ENCODE measurements at places on chromosomes 2 and 18.

GRCh38 chr2:234533626-234534025 lies 36.7 kb upstream of the ARL4C start:
- no peak for DNase-seq

- no peak for DNase-seq
Measured at GRCh38 chr2:70981866-70982810, 3.7 kb downstream of the ANKRD53 start.

DNA sequence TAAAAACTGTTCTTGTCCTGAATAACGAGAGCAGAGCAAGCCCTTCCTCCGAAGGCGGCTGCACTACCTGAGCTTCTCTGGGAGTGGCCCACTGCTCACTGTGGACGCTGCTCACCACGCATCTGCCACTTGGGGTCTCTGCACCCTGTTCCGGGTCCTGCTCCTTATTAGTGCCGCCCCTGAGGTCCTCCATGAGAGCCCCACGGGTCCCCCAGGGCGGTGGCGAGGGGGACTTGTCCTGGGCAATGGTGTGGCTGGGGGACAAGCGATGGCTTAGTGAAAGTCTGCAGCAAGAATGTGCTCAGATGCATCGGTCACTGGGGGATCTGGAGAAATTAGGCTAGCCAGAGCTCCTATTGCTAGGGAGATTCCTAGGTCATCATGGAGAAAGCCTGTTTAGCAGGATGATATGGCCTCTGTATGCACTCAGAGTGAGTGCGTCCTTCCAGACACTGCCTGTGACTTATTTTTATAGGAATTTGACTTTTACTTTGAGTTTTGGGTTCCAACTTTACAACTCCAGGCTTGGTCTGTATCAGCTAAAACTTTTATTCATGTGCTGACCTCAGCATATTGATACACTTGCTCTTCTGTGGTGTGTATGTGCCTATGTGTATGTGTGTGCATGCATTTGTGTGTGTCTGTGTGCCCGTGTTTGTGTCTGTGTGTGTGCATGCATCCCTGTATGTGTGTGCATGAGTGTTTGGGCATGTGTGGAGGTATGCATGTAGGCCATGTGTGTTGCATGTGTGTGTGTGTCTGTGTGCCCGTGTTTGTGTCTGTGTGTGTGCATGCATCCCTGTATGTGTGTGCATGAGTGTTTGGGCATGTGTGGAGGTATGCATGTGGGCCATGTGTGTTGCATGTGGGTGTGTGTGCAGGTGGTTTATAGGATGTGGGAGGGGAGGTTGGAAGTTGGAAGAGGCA lies 129.5 kb downstream of the SNTG2 start:
- no peak for DNase-seq

DNA sequence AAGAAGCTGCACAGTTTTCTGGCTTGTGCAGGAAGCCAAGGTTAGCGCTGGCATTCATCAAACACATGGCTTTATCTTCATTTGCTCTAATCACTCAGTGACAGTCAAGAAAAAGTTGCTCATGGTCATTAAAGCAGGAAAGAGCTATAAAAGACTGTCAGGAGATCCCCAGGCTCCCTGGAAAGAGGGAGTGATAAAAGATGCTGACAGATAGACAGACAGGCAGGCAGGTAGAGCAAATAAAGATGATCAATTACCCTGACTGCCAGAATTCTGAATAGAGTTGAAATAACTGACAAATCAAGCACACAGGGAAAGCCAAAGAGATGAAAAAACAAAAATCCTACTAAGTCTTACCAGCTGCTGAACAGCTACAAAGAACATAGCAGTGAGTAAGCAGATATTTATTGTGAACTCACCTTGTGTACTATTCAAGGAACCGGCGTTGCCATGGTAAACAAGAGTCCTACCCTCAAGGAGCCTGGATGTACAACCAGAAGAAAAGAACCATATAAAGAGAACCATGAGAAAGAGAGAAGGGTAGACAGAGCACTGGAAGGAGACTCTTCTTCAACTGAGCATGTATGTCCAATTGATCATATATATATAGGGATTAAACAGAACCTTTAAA lies 68.0 kb downstream of the RNF152 start:
- DNase-seq, result peak; percentile 12

- no peak for DNase-seq
Measured at GRCh38 chr18:74950479-74950878, 258.5 kb downstream of the PTGR3 start.

DNA sequence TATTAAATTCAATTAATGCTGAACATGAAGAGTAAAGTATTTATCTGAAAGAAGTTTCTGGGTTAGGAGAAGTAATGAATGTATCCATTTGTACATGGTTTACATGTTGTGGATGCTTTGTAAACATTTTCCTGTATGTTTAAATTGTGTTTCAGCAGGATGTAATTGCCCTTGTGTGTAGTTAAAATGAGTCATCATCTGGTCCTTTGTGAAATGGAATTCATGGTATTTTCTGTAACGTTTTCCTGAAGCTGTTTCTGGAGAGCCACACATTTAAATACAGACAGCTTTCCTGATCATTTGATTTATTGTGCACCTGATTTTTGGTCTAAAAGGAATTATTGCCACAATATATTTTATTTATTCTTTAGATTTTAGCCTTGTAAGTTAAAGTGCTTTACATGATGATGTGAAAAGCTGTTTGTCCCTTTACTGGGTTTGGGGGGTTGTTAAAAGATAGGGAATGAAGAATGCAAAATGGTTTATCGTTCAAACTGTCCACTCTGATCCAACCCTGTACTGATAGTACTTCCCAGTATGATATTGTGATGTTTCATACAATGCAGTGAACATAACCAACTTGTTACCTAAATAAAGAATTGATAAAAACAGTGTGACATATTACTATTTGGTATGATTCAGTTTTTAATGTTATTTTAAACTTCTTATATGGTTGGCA lies 41.7 kb upstream of the SLC3A1 start:
- peak; percentile 65 for DNase-seq

GRCh38 chr2:225164401-225165050 lies 122.3 kb upstream of the DOCK10 start:
- DNase-seq, result peak; percentile 3

- no peak for DNase-seq
Measured at GRCh38 chr2:133726973-133727372, 158.7 kb upstream of the NCKAP5 start.

- no peak for DNase-seq
Measured at GRCh38 chr18:65792456-65793074, 41.8 kb downstream of the CDH7 start.

DNA sequence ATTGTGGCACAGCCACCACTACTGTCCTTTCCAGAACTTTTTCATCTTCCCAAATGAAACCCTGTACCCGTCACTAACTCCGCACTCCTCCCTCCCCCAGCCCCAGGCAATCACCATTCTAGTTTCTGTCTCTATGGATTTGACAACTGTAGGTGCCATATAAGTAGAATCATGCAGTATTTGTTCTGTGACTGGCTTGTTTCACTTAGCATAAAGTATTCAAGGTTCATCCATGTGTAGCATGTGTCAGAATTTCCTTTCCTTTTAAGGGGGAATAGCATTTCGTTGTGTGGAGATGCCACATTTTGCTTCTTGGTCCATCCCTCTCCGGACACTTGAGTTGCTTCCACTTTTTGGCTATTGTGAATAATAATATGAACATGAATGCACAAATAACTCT lies 842 bp upstream of the CKAP2L start:
- no peak for DNase-seq

DNA sequence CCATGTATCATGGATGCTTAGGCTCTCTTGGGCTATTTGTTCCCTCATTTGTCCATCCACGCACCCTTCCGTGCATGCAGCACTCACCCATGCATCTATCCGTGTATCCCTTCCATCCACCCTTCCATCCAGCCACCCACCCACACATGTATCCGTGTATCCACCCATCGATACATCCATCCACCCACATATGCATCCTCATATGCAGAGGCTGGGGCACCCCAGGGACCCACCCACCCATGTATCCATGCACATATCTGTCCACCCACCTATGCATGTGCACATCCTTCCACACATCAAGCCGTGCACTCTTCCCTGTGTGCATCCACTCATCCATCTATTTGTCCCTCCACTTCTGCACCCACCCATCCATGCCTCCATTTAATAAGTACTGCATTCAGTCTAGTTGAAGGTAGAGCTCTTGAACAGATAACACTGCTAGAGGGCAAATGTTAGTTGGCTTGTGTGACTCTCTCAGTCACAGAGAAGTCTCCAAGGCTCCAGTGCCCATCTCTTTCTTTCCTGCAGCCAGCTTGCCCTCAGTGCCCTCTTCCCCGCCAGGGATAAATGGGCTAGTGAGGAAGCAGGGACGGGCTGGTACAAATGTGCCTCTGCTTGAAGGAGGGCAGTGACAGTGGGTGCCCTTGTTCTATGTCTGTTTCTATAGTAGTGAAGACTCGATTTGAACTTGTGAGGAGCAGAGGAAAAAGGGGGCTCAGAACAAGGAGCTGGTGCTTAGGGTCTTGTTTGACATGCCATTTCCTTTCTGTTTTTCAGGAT lies 61.5 kb downstream of the EMILIN2 start:
- DNase-seq, result no peak

GRCh38 chr2:170335351-170335750 lies 157.4 kb downstream of the MYO3B start:
- DNase-seq, result no peak

GRCh38 chr2:65742977-65743376 lies 310.6 kb upstream of the SPRED2 start:
- DNase-seq, result no peak

DNA sequence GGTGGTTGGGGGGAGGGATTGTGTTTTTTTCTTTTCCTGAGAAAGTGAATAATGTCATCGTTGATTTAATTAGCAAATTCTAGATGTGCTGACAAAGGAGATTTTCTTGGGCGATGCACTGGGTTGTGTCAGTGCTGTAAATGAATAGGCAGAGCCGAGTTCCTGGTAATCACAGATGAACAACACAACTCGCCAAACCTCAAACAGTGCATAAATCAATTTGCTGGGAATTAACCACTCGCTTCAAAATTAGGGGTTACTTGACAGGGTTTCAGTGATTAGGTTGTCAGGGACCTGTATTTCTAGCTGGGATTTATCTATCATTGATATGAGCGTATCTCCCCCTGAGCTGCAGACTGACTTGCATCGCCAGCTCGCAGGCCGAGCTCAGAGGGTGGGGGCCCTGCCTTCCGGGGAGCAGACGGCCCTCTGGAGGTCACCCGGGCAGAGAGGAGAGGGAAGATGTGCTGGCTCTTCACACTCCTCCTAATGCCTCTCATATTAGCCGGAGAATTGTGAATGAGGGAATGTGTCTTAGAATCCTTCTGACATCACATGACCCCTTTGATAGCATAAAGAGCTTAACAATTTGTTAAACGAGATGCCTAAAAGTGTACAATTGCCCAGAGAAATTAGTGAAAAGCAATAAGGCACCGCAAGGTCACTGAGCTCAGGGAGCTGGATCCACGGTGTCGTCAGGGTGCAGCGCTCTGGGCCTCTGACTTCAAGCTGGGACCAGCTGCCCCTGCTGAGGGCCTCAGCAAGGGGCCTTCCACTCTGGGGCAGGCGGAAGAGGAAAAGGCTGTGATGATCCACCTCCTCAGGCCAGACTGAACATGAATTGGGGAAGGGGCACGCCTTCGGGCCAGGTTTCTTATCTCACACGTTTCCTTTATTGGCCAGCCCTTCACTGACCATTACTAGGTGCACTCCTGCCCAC lies 48.9 kb downstream of the SMIM21 start:
- no peak for DNase-seq

DNA sequence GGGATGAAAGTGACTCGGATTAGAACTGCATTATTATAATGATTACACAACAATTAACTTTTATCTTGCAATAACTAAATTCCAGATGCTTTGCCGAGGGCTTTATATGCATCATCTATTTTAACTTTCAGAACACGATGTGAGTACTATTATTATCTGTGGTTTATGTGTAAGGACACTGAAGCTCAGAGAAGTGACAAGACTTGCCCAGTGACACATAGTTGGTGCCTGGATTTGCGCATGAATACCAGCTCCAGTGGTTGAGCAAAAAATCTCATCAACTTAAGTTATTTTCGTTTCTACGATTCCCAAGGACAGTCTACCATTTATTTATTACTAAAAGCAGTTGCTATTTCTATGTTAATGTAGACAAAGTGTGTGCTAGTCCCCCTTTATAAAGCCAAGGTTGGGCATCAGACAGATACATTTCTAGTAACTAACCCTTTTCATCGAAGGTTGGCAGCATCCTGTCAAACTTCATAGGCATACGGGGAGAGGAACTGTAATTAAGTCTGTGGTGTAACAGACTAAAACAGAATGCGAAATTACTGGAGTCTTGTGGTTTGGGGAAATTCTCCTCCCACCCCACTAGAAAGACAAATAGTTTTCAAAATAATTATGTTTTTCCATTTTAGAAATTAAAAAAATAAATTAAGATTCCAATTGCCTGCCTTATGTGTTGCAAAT lies 73.2 kb upstream of the BOD1L2 start:
- no peak for DNase-seq

DNA sequence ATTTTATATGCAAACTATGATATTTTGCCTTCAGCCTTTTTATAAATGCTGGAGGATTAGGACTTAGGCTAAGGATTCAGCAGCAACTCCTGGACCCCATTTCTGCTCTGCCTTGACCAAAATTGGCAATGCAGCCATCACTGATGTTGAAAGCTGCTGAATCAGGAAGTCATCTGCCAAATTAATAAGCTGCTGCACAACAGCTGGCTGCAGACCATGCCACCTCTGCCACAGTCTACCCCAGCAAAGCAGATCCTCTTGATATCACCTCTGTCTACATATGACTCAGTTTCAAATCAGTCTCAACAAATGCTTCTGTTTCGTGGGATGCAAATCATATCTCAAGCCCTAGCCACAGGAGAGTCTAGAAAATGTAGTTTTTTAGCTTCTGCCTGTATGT lies 7.1 kb upstream of the SOS1 start:
- DNase-seq, result peak; percentile 48

GRCh38 chr2:135703300-135703699 lies 38.4 kb upstream of the UBXN4 start:
- DNase-seq, result no peak

GRCh38 chr2:239370403-239370802 lies 30.4 kb downstream of the HDAC4 start:
- no peak for DNase-seq

GRCh38 chr2:236175548-236176150 lies 7.5 kb upstream of the GBX2 start:
- DNase-seq, result no peak
